PC-9 (cell line): ENCODE measurements at places on chromosomes 16 and 17.

DNA sequence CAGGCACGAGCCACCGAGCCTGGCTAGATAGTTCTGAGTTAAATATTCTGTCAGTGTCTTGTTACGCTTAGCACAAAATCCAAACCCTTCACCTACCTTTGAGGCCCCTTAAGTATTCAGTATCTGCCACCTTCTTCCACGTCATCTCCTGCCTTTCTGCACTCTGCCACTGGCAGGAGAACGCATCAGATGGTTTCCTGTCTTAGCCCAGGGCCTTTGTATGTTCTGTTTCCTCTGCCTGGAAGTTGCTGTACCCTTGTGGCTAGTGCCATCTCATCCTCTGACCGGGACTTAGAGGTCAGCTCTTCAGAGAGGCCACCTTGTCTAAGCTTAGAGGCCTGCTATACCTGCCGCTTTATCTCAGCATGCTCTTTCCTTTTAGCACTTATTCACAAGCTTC lies 67.5 kb upstream of the LGALS9 start:
- no peak for DNase-seq

GRCh38 chr17:64214950-64215349 lies 48.1 kb downstream of the TEX2 start:
- no peak for DNase-seq

- peak; percentile 46 for DNase-seq
These were observed at the start of the genes GPS1 and RFNG for GRCh38 chr17:82051776-82052637. TSS of gene GPS1 (plus strand) at chr17:82051898. CDS start at chr17:82051932, 34 bp downstream. TSS of gene RFNG (minus strand) at chr17:82051811. CDS start at chr17:82051766, 45 bp downstream.

DNA sequence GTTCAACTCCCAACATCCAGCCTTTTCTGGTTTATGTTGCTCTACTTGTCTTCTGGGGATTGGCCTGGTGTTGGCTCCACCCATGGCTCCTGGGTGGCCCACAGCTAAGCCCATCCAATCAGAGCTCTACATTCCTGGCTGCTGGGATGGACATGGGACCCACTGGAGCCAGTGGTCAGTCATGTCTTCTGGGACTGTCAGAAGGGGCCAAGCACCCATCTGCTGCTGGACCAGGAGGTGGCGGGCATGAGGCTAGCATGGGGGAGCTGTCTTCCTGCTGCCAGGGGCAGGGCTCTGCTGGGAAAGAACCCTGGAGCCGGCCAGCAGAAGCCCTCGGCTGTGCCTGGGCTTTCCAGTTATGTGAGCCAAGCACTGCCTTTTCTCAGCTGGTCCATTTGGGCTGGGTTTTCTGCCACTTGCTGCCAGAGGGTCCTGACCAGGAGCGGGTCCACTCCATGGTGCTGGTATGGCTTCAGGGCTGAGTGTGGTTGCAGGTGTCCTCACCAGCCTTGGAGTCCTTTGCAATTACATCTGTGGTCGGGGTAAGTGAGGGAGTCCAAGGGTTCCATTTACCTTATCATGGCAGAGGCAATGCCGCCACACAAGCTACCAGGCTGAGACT lies 17.4 kb upstream of the ZNF469 start:
- DNase-seq: no peak

GRCh38 chr16:54929090-54930004 lies 1.3 kb upstream of the IRX5 start:
- peak; percentile 95 for DNase-seq

- no peak for DNase-seq
These were observed 169.3 kb downstream of the CYB561 start for GRCh38 chr17:63276821-63277220.

GRCh38 chr16:1651094-1651973 lies 26.7 kb upstream of the JPT2 start:
- no peak for DNase-seq

DNA sequence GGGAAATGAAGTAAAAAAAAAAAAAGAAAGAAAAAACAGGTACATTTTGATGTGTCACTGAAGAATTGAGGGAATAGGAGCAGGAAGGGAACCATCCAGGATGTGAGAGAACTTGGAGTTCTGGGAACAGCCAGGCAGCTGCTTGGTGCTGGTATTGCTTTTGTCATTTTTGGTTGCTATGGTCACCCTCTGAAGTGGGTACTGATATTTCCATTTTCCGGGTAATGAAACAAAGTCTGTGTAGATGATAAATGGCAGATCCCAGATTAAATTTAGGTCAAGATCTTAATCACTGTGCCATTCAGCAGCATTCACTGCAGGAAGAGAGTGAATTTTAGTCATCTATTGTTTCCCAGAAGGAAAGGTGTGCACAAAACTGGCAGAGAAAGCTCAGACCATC lies 93.6 kb downstream of the ABCA8 start:
- no peak for DNase-seq

DNA sequence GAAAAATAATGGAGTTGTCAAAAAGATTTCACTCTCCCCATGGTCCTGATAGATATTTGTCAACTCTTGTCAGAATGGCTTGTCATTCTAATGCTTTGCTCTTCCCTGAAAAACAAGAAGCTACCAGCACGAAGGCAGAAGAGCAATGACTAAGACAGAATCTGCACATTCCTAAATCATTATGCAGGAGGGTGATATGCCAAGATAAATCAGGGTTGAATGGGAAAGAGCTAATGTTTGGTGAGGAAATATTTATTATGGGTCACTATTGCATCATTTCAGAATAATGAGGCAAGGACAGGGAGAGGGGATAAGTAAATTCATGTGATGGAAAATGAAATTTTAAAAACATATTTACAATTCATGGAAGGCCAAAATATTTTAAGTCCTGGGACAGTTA lies 297.5 kb upstream of the XYLT1 start:
- DNase-seq: no peak

GRCh38 chr17:17051791-17052461 lies 9.7 kb downstream of the MPRIP start:
- peak; percentile 80 for DNase-seq

DNA sequence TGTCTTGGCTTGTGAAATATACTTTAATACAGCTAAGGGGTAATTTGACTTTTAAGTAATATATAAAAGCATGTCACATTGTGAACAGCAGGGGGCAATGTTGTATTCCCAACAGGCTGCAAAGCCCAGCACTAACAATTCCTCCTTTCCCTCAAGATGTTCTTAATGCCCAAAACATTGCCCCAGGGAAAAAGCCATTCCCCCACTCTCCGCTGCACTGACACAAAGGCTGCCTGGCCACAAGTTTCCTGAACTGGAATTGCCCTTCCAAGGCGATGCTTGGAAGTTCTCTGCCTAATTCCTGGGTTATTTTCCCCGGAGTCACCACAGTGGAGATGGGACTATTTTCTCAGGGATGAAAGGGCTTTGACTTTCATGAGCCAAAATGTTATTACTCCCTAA lies 27.2 kb downstream of the CLEC16A start:
- peak; percentile 82 for DNase-seq

- no peak for DNase-seq
These were observed 1.5 kb upstream of the SLC38A8 start for GRCh38 chr16:84044118-84044488.

- peak; percentile 47 for DNase-seq
These were observed 29.2 kb downstream of the GNA13 start for GRCh38 chr17:65027305-65027704.

DNA sequence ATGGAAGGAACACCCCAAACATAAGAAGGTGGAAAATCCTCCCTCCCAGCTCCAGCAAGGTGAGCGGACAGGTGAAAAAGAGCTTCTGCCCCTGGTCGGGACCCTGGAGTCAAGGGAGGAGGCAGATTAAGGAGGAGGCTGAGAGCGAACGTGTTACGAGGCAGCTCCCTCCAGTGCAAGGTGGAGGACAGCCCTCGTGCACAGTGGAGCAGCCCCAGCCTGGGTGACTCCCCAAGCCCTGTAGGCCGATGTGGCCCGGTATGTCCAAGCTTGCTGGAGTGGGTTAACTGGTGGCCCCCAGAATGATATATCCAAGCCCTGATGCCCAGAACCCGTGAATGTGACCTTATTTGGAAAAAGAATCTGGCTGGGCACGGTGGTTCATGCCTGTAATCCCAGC lies 15.5 kb upstream of the CRISPLD2 start:
- no peak for DNase-seq
